ENCODE measurements at places on chromosomes 2 and 18. TPM values are rescaled to one million over a fixed set of nuclear protein-coding genes. Genes with fewer than 3 reads are reported as not detected.

- no peak for DNase-seq
- no peaks in the 10 kb centered on the region for H3K4me1 ChIP-seq
- no peak overlapping the region for H3K27ac ChIP-seq
- no peak overlapping the region for H3K4me3 ChIP-seq
- H3K27me3 ChIP-seq = no peaks in the 10 kb centered on the region
- no peaks in the 10 kb centered on the region for H3K36me3 ChIP-seq
Observed at GRCh38 chr2:378364-378763, 90.5 kb upstream of the ALKAL2 start.

DNA sequence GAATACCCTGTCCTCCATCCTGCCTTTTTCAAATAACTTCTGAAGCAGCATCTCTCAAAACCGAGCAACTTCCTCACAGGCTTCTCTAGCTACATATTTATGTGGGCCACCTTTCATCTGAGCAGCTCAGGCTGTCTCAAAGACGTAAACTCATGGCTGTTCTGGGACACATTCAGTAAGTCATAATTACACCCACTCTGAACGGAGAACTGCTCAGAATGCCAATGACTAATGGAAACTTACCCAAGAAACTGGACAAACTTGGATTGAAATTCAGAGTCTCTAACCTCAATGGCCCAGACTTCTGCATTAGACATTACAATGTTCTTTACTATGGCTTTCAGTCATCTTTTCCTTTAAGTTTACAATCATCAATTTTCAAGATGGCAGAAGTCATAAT is 145.2 kb downstream of the RAD51AP2 start:
- no peaks in the 10 kb centered on the region for H3K36me3 ChIP-seq
- no peaks in the 10 kb centered on the region for H3K27me3 ChIP-seq
- H3K27ac ChIP-seq = peak overlapping the region; percentile 46
- peaks cover 3% of the 10 kb centered on the region for H3K4me1 ChIP-seq
- H3K4me3 ChIP-seq = no peak overlapping the region
- DNase-seq = peak; percentile 75

DNA sequence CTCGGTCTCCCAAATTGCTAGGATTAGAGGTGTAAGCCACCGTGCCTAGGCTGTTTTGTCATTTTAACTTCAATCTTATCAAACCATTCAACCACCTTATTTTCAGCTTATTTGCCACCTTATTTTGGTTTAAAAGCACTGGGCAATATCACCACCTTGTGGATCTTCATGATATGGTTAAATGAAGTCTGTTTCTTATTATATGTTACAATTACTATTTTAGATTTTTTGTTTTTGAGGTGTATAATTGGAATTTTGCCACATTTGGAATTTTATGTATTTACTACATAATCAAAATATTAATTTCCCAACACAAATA is 43.8 kb upstream of the SCN9A start:
- DNase-seq = peak; percentile 27
- H3K27me3 ChIP-seq = no peaks in the 10 kb centered on the region
- no peak overlapping the region for H3K4me3 ChIP-seq
- H3K4me1 ChIP-seq = no peaks in the 10 kb centered on the region
- H3K27ac ChIP-seq = no peak overlapping the region
- no peaks in the 10 kb centered on the region for H3K36me3 ChIP-seq

DNA sequence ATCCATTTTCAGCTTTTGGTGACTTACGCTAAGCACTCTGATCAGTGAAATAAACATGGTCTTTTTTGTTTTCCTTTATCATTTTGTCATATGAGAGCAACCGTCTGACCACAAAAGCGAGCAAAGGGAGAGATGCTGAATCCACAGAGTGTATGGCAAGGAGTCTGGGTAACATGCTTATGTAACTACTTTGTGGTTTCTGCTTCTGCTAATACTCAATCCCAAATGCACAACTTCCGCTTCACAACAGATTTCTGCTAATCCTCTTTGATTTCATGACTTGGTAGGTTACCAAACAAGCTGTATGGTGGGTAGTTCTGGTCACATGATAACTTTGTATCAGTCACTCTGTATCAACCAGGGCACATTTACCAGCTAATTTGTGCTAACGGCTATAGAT is 908.4 kb upstream of the CRIM1 start:
- no peaks in the 10 kb centered on the region for H3K27me3 ChIP-seq
- no peaks in the 10 kb centered on the region for H3K4me1 ChIP-seq
- no peak overlapping the region for H3K27ac ChIP-seq
- no peak overlapping the region for H3K4me3 ChIP-seq
- no peak for DNase-seq

DNA sequence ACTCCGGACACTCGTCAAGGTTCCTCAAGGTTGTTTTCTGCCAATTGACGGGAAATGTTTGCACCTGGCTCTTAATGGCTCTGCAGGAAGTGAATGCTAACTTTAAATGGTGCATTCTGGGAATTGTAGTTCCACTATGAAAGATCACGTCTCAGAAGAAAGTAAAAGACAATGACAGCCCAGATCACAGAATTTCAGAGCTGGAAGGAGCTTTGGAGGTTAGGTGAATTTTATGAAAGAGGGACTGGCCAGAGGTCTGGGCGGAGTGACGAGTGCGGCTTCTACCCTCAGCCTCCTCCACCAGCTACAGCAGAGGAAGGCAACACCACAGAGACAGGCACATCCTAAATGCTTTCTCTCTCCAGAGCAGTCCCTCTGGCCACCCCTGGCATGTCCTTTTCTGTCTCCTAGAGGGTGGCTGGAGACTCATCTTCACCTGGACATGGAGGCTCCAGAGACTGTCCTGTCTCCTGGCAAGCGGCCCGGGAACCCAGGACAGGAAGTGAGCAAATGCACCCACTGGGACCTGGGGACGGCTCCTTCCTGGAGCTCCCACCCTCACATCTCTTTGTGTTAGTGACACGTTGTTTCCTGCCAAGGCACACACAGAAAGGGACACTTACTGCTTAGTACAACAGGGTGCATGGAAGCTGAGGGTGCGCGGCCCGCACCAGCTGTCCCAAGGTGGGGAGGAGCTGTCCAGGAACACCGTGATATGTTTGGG is 19.4 kb downstream of the THAP4 start:
- peak; percentile 56 for DNase-seq
- H3K27ac ChIP-seq = peak overlapping the region; percentile 37
- no peaks in the 10 kb centered on the region for H3K27me3 ChIP-seq
- H3K4me1 ChIP-seq = peaks cover 4% of the 10 kb centered on the region

DNA sequence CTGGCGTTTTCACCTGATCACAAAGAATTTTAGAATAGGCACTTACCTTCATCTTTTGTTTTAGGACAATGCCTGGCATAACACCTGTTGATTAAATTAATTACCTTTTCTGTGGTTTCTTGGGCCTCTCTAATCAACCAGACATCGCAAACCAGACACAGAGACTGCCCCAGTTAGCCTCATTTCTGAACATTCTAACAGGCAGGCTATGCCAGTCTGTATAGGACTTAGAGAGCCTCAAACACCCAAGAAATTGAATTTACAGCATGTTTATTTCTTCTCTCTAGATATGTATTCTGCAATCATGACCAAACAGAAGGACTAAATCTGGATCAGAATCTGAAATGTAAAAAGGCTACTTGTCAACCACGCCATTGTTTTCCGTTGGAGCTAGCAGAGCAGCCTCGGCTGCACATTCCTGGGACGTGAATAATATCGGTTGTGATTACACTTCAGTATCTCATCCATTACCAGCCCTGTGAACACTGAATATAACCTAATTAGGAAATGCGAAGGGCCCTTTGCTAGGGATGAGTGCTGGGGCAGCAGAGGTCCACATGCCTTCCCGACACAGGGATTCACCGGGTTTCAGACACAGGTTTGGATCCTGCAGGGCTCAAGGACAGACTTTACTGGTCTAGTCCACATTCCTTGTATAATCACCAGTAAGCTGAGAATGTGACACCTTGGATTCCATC is 17.5 kb upstream of the CDC42EP3 start:
- H3K4me1 ChIP-seq = peaks cover 28% of the 10 kb centered on the region
- H3K27ac ChIP-seq = peak overlapping the region; percentile 73
- H3K36me3 ChIP-seq = no peaks in the 10 kb centered on the region
- H3K27me3 ChIP-seq = no peaks in the 10 kb centered on the region
- no peak overlapping the region for H3K4me3 ChIP-seq

- no peak overlapping the region for H3K4me3 ChIP-seq
- no peaks in the 10 kb centered on the region for H3K36me3 ChIP-seq
- no peak overlapping the region for H3K27ac ChIP-seq
Observed at GRCh38 chr18:6708890-6709289, 20.6 kb upstream of the ARHGAP28 start.

DNA sequence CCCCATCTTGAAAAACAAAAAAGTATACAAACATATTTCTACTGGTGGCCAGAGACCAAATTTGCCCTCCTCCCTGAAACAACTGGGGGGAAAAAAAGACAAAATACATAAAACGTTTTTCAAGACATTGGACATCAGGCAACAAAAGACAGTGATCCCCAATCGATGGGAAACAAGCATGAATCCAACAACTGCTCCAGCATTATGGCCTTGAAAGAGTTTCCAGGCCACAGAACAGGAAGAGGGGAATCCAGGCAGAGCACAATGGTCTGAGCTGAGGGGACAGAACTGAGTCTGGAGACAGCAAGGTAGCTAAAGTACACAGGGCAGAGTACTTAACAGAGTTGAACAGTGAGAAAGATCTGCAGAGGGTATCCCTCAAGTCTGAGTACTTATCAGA is 4.4 kb downstream of the CCDC88A start:
- peaks cover 12% of the 10 kb centered on the region for H3K4me1 ChIP-seq
- no peak for DNase-seq

GRCh38 chr2:159793326-159793725 is 4.7 kb downstream of the CD302 start:
- no peaks in the 10 kb centered on the region for H3K36me3 ChIP-seq
- no peak overlapping the region for H3K27ac ChIP-seq
- H3K27me3 ChIP-seq = no peaks in the 10 kb centered on the region
- no peak overlapping the region for H3K4me3 ChIP-seq
- H3K4me1 ChIP-seq = peaks cover 18% of the 10 kb centered on the region

DNA sequence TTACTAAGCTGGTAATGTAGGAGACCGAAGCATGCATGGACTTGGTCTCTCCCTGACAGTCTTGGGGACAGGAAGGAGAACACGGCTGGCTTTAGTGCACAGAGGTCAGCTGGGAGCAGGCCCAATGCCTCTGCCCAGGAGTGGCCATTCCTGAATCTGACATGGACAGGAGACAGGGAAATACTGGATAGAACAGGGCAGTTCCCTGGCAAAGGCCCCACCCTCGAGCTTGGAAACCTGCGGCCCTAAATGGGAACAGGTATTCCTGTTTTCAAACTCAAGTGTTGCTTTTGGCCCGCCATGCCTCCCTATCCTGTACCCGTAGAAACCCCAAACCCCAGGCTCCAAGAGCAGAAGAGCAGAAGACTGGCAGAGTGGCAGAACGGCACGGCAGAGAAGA is 107.4 kb downstream of the ZNF516 start:
- H3K27me3 ChIP-seq = no peaks in the 10 kb centered on the region
- H3K27ac ChIP-seq = no peak overlapping the region
- DNase-seq = no peak
- H3K4me1 ChIP-seq = no peaks in the 10 kb centered on the region

GRCh38 chr2:81706856-81707255 is 1402.3 kb upstream of the LRRTM1 start:
- H3K27me3 ChIP-seq = no peaks in the 10 kb centered on the region
- H3K4me3 ChIP-seq = no peak overlapping the region
- H3K4me1 ChIP-seq = no peaks in the 10 kb centered on the region

- H3K27ac ChIP-seq = no peak overlapping the region
- no peak for DNase-seq
- H3K36me3 ChIP-seq = peaks cover 69% of the 10 kb centered on the region
- H3K27me3 ChIP-seq = no peaks in the 10 kb centered on the region
Observed at GRCh38 chr2:235053651-235054050, 101.8 kb downstream of the SH3BP4 start.

DNA sequence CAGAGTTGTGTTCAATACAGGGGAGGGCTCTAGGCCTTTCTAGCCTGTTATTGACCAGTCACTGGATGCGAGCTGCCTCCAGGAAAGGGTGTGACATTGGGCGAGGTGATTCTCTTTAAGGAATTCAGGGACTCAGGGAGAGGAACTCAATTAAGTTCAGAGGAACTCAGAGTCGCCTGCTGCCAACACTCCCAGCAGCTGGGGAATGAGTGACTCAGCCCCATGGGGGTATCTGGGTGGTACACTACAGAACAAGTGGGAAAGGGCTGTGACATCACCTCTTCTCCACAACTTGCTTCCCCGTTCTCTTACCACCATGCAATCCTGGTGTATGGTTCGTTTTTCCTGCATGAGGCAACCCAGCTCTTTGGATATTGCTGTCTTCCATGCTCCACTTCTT is 50.4 kb upstream of the CYRIA start:
- H3K27ac ChIP-seq = no peak overlapping the region
- no peaks in the 10 kb centered on the region for H3K27me3 ChIP-seq
- DNase-seq = no peak
- no peaks in the 10 kb centered on the region for H3K4me1 ChIP-seq
- no peaks in the 10 kb centered on the region for H3K36me3 ChIP-seq
- H3K4me3 ChIP-seq = no peak overlapping the region

- no peak overlapping the region for H3K27ac ChIP-seq
- no peaks in the 10 kb centered on the region for H3K4me1 ChIP-seq
- peak; percentile 11 for DNase-seq
Observed at GRCh38 chr2:77336013-77336412, 186.2 kb downstream of the LRRTM4 start.

DNA sequence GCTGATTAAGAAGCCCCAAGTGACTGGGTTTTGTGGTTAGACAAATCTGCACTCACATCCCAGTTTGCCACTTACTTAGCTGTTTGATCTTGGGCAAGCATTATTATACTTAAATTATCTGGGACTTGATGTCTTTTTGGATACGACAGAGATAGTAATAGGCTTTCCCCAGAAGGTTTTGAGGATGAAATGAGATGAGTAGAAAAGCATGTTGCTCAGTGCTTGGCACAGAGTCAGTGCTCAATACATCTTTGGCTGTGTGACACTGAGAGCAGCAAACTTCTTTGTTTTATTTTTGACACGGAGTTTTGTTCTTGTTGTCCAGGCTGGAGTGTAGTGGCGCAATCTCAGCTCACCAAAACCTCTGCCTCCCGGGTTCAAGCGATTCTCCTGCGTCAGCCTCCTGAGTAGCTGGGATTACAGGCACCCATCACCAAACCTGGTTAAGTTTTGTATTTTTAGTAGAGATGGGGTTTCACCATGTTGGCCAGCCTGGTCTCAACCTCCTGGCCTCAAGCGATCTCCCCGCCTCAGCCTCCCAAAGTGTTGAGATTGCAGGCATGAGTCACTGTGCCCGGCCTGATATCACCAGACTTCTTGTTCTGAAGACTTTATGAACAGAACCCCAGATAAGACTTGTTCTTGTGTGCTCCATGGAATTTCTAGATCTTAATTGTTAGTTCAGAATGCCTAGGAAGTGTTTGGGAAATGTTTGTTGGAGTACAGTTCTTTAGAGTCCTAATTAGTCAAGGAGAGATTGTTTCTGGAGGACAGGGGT is 521.2 kb downstream of the SLC4A3 start:
- H3K4me3 ChIP-seq = no peak overlapping the region
- H3K27ac ChIP-seq = no peak overlapping the region
- peaks cover 23% of the 10 kb centered on the region for H3K4me1 ChIP-seq
- DNase-seq = no peak
- H3K36me3 ChIP-seq = no peaks in the 10 kb centered on the region
- no peaks in the 10 kb centered on the region for H3K27me3 ChIP-seq

- H3K4me1 ChIP-seq = no peaks in the 10 kb centered on the region
- no peaks in the 10 kb centered on the region for H3K27me3 ChIP-seq
- H3K36me3 ChIP-seq = no peaks in the 10 kb centered on the region
Observed at GRCh38 chr2:105847056-105847455, 102.3 kb downstream of the NCK2 start.

The PSTPIP2 gene
- 6.8 TPM for total RNA-seq

The GALR1 gene
- not detected for total RNA-seq

The FOXD4L1 gene
- under 0.01 TPM for total RNA-seq

The FEV gene
- not detected for total RNA-seq

The KCNF1 gene
- not detected for total RNA-seq

The KCNJ3 gene
- total RNA-seq = not detected

The LMAN1 gene
- total RNA-seq = 189 TPM

The SPHKAP gene
- total RNA-seq = not detected

The PID1 gene
- 11.8 TPM for total RNA-seq

Measured in osteoblast (primary cell).